ENCODE measurements at places on chromosomes 1 and 21.

DNA sequence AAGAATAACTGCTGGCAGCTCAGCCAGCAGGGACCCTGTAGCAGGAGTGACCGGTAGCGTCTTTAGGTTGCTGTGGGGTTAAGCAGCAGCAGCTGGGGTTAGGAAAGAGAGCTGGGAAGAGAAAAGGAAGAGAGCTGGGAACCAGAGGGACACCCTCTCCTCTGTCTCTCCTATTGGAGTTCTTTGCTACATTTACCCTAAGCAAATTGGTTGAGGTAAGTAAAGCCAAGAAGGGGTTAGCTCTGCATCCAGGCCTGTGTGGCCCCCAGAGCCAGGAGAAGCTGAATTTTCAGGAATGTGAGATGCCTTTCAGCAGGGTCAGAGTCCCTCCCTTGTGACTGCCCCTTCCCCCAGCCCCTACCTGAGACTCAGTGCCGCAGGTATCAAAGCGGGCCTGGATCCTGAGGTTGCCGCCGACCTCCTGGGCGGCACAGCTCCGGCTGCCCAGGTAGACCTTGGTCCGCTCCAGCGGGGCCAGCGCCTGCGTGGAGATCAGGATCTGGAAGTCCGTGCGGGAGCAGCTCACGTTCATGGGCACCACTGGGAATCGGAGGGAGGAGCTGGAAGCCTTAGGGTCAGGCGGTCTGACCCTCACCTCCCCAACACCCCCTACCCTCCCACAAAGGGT lies 16.4 kb downstream of the CDCP2 start:
- no peak for DNase-seq

DNA sequence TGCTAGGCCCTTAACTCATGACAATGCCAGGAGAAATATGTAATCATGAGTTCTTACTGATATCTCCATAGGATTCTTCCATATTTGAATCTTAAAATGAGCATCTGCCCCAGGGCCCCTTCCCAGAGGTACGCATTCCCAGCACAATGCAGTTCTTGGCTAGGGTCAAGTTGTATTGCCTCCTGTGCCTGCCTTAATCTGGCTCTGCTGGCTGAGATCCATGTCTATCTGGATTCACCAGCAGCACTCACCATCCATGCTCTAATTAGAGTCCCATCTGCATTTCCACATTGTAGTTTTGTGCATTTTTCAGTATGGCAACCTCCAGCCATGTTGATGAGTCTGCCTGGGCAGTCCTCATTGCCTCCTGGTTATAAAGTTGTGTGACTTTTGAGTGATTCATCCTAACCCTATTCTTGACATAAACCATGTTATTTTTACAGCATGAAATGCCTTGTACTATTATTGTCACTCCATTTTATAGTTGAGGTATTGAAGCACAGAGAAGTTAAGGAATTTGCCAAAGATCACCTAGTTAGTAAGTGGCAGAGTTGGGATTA lies 55.9 kb downstream of the CAMSAP2 start:
- no peak for DNase-seq

DNA sequence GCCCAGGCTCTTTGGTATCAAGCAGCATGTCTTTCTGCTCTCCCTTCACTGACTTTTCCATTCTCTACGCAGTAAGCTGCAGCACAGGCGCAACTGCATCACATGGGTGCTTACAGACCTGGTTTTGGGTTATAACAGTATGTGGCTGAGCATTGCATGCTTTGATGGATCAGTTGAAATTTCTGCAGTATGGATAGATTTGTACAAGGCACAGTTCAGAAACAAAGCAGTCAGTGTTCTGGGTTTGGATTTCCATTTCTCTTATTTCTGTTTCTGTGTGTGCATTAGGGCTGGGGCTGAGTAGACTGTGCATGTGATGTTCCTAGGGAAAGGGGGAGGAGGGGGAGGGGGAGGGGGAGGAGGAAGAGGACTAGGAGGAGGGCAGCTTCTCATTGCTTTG lies 4.5 kb downstream of the FAM163A start:
- DNase-seq: no peak

GRCh38 chr1:5904551-5904950 lies 87.7 kb downstream of the NPHP4 start:
- no peak for DNase-seq

DNA sequence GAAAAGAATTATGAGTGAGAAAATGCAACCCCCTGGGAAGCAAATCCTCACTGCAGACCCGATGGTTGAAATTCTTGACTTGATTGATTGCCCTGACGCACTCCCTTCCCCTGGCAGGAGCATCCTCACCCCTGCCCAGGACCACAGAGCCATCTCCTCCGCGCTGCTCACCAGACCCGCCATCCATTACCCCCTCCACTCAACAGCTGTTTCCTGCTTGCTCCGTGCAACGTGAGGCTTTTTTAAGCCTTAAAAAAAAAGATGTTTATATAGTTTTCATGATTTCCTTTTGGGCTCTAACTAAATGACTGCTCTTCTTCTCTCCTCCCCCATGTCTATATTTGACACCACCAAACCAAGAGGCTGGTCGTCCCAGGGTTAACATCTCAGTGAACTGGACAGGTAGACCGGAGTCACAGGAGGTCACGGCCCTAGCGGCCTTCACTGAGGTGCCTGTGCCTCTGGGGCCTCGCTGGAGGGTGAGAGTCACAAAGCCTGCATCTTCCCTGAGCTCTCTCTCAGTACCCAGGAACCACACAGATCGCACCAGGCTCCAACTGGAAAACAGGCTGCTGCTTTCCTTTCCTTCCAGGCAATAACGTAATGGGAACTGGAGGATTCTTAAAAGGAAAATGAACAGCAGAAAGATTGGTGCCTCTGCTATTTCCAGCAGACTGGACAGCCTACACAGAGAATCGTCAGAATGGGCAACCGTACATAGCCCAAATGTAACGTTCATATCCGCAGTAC lies 49.8 kb downstream of the ZBTB18 start:
- DNase-seq: peak; percentile 51

- DNase-seq: no peak
Observed at GRCh38 chr1:6143395-6143794, 36.7 kb downstream of the CHD5 start.

- DNase-seq: no peak
Observed at GRCh38 chr1:6205849-6206519, at the start of gene RNF207. Gene RNF207, plus strand, starts transcription at chr1:6206119. Its CDS starts 417 bp downstream, at chr1:6206536.

- DNase-seq: no peak
Observed at GRCh38 chr1:94022471-94023189, 98.3 kb downstream of the ABCA4 start.

GRCh38 chr1:48164571-48164970 lies 57.9 kb upstream of the SLC5A9 start:
- no peak for DNase-seq

DNA sequence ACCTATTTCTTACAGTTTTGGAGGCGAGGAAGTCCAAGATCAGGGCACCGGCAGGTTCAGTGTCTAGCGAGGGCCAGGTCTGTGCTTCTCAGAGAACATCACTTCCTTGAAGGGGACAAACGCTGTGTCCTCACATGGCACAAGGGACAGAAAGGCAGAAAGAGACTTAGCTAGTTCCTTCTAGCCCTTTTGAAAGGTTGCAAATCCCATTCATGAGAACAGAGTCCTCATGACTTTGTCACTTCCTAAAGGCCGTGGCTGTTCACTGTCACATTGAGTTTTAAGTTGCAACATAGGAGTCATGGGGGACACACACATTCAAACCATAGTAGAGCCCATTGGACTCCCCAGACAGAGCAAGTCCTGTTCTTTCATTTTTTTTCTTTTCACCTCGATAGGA lies 27.4 kb downstream of the PER3 start:
- no peak for DNase-seq

DNA sequence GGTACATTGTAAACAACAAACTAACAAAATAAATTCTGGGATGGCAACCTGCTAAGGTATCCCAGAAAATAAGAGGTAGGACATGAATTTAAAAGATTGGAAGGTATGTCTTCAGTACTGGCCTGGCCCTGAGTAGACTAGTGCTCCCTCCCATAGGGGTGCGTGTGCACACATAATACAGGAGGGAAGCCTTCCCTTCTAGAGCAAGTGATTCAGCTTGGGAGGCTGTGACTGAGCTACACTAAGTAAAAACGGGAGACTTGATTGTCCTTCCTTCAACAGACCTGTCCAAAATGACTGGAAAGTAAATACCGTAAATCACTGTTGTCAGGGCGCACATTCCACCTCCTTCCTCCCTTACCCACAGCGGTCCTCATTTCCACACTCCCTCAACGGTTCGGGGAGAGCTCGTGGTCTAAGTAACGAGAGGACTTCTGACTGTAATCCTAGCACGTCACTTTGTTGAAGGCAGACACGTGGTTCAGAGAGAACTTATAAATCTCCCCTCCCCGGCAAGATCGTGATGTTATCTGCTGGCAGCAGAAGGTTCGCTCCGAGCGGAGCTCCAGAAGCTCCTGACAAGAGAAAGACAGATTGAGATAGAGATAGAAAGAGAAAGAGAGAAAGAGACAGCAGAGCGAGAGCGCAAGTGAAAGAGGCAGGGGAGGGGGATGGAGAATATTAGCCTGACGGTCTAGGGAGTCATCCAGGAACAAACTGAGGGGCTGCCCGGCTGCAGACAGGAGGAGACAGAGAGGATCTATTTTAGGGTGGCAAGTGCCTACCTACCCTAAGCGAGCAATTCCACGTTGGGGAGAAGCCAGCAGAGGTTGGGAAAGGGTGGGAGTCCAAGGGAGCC lies at the start of gene TGFB2:
TSS of gene TGFB2 (plus strand) at position 523 of the 859 bp plus-strand sequence. CDS start 1,366 bp downstream, outside the sequence.
- no peak for DNase-seq

All from SHP77 treated with DMSO at 0.1 percent for 48 hours (cell line).